ENCODE measurements at places on chromosomes 16 and 17.
A peak's percentile ranks its signal among the peaks of the same experiment; 100 is the strongest.

DNA sequence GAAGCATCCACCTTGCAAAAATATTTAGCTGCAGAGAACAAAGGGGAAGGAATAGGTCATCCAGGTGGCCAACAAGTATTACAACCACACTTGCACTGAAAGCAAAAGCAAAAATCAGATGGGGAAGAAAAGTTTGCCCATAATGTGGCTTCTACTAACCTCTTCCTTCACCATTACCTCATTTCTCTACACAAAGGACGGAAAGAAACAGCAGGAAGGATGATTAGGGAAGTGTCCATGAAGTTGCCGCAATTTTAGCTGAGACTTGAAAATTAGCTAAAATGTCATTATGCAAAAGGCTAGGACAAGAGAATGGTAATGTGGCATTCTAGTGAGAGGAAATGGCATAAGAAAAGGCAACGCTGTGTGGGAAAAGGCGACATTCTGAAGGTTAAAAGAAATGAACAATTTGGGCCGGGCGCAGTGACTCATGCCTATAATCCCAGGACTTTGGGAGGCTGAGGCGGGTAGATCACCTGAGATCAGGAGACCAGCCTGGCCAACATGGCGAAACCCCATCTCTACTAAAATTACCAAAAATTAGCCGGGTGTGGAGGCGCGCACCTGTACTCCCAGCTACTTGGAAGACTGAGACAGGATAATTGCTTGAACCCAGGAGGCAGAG lies 13.7 kb downstream of the KANSL1 start:
- no peak for DNase-seq

GRCh38 chr17:65261682-65262636 lies 124.8 kb downstream of the RGS9 start:
- no peak for DNase-seq

GRCh38 chr16:24010440-24011089 lies 174.8 kb downstream of the PRKCB start:
- peak; percentile 4 for DNase-seq

DNA sequence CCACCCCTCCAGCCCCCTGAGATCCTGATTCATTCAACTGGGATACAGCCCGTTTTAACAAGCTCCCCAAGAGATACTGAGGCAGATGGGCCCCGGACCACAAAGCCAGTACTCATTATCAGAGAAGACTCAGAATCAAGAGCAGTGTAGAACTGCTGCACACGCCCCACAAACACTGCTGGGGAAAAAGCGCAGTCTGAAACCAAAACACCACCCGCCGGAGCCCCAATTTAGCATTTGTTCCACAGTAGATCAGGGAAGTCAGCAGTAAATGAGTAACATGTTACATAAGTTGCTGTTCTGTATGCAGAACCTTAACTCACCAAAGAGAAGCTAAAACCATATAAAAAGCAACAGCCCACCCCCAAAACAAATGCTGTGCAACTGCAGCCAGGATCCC lies 123.6 kb downstream of the CDYL2 start:
- no peak for DNase-seq

- DNase-seq = no peak
Observed at GRCh38 chr17:78904371-78904770, 1.4 kb upstream of the CEP295NL start.

GRCh38 chr16:71966932-71967331 lies 33.3 kb downstream of the PKD1L3 start:
- no peak for DNase-seq

DNA sequence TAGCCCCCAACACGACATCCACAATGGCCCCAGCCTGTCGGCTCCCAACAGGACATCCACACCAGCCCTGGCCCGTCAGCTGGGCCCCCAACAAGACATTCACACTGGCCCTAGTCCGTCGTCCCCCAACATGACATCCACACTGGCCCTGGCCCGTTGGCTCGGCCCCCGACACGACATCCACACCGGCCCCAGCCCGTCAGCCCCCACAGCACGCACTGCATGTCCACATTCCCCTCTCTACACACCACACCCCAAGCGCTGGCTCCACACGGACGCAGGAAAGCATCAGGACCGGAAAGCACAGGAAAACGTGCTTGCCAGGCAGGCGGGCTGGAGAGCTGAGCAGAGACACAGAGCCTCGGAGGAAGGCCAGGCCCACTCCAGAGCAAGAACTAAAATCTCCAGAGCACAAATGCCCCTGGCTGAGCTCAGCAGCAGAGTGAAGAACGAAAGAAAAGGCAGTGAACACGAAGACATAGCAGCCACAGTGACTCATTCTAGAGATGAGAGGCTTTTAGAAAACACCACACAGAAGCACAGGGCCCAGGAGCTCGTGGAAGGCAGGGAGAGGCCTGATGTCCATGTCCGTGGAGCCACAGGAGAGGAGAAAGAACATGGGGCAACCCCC lies 50.6 kb downstream of the LMF1 start:
- peak; percentile 38 for DNase-seq

- DNase-seq = no peak
Observed at GRCh38 chr17:74161503-74161875, 42.0 kb upstream of the RPL38 start.

GRCh38 chr17:5526821-5527598 lies 40.6 kb downstream of the MIS12 start:
- DNase-seq = peak; percentile 93

- DNase-seq = no peak
Observed at GRCh38 chr16:84930298-84931106, 80.8 kb downstream of the ZDHHC7 start.

GRCh38 chr17:73997059-73997458 lies 206.4 kb upstream of the RPL38 start:
- DNase-seq = no peak

GRCh38 chr17:73291260-73291801 lies 20.5 kb downstream of the CDC42EP4 start:
- DNase-seq = peak; percentile 83

GRCh38 chr17:40355123-40355803 lies 9.3 kb downstream of the GJD3 start:
- DNase-seq = no peak

DNA sequence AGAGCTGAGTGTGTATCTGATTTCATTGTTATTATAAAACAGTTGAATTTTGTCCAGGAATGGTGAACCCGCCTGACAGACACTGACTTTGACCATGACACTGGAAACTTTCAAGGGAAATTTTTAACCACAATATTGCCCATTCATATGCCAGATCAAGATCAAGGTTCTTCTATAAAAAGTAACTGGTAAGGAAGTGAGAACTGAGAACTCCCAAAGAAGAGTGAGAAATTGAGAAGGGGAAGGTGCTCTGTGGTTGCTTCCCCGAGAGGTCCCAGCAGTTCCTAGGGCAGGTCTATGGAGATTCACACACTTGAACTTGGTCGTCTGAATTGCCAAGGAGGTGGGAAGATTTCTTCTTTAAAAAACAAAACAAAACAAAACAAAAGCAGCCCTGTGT lies 27.3 kb downstream of the SLC6A4 start:
- no peak for DNase-seq

- DNase-seq = no peak
Observed at GRCh38 chr16:1413684-1414531, 596 bp downstream of the UNKL start.

DNA sequence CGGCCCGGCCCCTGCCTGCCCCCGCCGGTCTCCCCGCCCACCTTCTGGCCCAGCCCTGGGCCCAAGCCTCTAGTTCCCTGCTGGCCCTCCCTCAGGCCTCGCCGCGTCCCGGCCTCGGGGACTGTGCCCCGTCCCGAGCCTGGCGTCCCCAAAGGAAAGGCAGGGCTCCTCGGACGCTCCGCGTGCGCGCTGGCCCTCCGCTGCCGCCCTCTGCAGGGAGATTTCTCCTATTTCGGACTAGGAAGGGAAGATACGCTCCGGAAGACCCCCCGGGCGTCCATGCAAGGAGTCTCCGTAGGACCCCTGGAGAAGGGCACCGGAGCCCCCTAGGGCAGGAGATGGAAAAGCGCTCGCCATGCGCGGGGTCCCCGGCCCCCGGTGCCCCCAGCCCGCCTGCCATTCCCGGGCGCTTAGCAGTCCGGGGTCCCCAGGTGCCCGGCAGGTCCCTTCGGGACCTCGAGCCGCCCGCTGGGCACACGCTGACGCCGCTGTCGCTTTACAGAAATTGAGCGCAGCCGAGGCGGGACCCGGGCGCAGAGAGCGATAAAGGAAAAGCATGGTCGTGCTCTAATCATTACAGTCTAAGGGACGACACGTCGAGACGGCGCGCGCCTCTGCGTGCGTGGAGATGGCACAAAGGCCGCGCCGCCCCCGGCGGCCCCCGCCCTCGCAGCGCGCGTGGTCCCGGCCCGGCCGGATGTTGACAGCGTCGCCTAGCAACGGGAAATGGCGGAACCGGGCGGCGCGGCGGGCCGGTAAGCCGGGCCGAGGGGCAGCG lies at the start of gene CCDC40:
CCDC40 (plus strand) TSS at position 706 of the 778 bp plus-strand sequence; CDS start at position 727, 21 bp downstream.
- DNase-seq = no peak

GRCh38 chr16:83541231-83541630 lies 266.5 kb upstream of the HSBP1 start:
- no peak for DNase-seq

DNA sequence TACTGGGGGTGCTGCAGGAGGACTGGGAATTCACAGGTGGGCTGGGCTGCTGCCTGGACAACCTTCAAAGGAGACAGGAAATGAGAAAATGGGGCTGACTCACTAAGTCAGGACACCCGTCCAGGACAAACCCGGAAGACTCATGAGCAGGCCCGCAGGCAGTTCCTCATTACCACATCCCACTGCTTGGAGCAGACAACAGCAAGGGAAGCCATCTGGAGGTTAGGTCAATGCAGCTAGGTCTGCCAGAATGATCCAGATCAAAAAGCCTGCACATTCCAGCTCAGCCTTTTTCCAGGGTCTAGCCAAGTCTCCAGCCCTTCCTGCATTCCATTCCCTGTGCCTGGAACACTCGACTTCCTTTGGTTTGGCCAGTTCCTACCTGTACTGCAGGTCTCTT lies 536.5 kb upstream of the CDH11 start:
- peak; percentile 69 for DNase-seq

DNA sequence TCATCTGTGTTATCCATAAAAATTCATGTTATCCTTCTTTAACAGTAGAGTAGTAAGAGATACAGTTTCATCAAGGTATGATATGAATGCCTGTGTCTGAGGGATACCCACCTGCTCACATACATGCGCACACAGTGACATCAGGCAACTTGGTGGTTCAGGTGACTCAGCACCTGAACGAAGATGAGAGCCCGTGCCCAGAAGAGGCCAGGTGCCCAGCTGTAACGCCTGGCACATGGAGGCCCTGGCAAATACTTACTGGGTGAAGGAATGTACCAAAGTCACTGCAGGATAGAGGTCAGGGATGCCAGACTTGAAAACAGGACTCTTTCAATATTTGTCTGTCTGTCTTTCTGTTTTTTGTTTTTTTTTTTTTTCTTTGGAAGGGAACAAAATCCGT lies 72.6 kb upstream of the LGALS9 start:
- no peak for DNase-seq

GRCh38 chr17:70989280-70989679 lies 819.9 kb downstream of the KCNJ2 start:
- no peak for DNase-seq

- DNase-seq = no peak
Observed at GRCh38 chr16:68776821-68777485, 39.9 kb downstream of the CDH1 start.

- DNase-seq = no peak
Observed at GRCh38 chr17:18004884-18005305, 32.2 kb downstream of the DRC3 start.

DNA sequence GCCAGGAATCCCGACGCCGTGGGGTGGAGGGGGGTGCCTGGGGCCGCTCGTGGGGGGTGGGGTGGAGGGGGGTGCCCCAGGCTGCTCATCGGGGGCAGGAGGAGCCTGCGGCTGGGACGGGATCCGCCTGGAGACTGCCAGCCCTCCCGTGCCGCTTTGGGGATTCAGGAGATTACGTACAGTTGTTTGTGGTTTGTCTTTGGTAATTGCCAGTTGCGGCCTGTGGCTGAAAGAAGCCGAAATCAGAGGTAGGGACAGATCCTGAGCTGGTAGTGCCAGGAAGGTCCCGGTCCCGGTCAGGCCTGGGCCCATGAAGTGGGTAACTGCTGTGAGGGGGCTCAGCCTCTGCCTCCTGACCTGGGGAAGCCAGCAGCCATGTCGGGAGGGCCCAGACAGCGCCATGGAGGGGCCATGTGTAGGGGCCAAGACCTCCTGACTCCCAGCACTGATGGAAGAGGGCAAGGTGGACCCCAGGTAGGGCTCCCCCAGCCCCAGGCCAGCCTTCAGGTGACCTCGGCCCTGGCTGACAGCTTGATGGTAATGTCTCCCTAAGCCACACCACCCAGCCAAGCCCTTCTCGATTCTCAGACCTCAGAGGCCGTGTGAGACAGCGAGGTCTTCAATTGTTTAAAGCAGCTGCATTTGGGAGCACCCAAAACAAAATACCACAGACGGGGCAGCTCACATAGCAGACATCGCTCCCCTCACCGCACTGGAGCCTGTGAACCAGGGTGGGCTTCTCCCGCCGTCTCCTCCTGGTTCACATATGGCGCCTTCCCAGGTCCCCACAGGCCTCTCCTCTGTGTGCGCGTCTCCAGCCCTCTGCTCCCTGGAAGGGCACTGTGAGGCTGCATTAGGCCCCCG lies 34.9 kb upstream of the SSTR5 start:
- no peak for DNase-seq

- no peak for DNase-seq
Observed at GRCh38 chr17:64209356-64209941, 53.6 kb downstream of the TEX2 start.

DNA sequence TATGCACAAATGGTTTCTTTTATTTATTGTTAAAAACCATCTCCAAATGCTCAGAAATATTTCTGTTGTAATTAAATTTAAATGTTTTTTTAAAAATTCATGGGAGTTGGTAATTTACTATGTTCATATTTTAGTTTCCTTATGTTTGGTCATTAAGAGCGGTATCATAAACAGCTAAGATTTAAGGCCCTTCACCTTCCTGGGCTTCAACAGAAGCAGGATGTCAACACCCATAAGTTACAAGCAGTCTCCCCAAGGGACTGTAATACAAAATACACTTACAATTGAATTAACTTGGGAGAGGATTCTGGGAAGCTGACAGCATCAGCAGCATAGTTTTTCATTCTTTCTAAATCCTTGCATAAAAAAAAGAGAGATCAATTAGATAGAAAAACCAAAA lies 30.9 kb upstream of the TANC2 start:
- no peak for DNase-seq

GRCh38 chr16:81212830-81213465 lies 25.5 kb upstream of the BCO1 start:
- DNase-seq = no peak

DNA sequence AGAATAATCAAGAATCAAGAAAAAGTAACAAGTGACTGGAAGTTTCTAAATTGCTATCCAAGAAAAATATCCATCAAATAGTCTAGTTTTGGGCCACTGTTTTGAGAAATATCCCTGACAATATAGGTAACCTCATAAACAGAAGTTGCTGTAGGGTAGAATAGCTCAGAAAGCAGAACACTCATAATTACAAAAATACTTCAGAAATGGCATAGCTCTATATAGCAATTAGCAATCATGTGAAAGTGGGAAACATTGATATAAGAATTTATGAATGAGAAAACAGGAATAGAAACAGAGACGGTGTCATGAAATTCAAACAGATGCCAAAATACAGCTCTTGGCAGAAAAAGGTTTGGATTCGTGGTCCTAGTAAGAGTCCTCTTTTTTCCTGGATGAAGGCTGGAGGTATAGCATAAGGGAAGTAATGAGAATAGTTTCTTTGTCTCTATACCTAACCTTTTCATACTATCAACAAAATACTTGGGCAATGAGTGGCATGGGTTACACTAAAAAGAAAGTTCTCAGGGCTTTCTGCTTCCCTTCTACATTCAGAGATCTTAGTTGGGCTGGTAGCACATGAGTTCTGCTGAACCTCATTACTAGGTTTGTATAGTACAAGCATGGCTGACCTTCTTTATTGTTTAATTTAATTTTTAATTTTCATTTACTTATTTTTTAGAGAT lies 33.5 kb downstream of the SPAG9 start:
- DNase-seq = no peak

All from BJ (cell line).